ENCODE measurements at places on chromosomes 7 and 10.

DNA sequence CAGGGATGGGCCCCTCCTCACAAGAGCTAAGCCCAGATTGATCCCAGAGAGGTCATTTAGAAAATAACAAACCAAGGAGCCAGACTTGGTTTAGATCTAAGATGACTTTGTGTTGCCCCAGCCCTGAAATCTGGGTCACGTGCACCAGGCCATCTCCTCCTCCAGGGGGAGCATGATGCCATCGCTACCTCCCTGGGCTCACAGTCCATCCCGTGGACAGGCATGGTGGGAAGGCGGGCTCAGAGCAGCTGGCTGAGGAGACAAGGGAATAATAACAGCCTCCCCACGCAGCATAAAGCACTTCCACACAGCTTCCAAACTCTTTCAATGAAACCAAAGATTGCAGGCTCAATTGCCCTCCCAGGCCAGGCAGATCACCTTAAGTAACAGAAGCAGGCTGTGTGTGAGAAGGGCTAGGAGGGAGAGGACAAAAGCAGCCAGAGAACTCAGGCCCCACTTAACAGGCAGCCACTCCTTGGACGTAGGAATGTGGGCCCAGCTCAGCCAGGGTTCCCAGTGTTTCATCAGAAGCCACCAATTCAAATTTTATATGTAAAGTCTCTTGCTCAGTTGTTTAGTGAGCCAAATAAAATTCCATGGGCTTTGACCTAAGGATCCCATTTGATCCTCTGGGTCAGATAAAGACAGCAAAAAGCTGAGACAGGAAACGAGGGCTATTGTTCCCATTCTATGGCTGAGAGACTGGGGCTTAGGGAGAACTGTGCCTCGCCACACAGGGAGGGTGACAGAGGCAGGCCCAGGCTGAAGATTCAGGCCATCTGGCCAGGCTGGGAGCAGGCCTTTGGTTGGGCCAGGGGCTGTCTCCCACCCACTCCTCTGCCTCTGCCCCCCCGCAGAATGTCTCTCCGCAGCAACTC is 100.2 kb downstream of the COL13A1 start:
- DNase-seq, result peak; percentile 29

DNA sequence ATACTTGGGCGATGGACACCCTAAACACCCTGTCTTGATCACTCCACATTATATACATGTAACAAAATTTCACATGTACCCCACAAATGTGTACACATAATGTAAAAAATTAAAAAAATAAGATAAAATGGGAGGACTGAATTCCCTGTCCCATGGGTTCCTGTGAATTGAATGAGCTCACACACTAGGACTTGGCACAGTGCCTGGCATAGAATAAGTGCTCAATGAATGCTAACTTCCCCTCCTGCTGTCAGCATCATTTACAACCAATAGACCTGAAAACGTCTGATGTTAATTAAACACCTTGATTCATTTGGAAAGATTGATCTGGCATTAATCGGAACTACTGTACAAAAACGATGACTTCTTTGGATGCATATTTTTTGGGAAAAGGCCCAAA is 117.3 kb upstream of the ZNF438 start:
- DNase-seq, result no peak

DNA sequence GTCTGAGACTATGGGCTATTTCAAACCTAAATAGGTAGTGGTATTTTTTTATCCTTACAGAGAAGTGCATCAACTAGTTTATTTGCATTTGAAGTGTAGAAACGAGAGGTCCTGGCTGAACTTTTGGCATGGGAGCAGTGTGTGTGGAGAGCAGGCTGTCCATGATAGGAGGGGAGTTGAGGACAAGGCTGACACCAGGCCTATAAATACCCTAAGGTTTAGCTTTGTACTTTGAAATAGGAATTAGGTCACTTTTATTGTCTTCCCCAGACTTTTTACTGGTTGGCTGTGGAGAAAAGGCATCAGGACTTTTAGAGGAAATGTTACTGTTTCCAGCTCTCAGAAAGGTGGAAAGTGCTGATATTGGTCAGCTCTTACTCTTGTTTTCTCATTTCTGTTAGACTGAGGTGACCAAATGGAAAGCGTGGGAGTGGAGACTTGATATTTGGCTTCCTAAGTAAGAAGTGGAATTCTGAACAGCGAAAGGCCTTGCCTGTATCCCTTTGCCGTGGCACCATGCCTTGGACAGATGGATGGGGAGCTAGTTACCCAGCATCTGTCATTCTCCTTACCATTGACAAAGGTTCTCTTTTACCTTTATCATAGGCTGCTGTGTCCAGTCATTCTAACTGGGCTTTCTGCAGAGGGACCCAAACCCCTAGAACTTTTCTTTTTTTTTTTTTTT is 46.0 kb downstream of the GBF1 start:
- no peak for DNase-seq

DNA sequence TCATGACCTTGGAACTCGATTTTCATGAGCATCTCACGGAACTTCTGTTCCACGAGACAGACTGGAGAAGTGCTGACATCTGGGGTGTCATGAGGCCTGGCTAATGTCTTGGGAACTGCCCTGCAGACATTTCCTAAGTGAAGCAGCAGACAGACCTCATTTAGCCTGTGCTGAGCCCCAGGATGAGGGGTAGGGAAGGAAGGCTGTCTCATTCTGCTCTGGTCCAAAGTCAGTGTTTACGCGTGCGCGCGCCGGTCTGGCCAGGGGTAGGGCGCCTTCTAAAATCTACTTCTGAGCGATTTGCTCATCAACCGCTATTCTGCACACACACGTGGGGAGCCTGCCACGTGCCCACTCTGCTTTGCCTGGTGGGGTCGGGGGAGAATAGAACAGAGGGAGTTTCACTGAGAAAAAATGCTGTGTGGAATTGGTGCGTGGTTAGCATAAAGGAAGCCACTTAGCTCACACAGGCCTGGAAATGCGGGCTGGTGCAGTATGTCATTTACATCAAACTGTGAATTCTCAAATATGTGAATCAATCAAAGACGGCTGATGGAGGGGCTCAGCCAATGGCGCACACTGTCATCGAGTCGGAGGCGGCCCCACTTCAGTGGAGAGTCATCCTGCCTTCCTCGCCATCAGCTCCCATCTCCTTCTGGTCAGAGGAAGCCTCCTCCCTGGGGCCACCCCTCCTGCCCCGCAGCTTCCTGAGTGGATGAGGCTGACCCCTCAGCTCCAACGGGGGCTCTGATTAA is 335.1 kb downstream of the ADARB2 start:
- DNase-seq, result no peak

- no peak for DNase-seq
Measured at GRCh38 chr7:148726385-148726784, 27.7 kb downstream of the CUL1 start.

DNA sequence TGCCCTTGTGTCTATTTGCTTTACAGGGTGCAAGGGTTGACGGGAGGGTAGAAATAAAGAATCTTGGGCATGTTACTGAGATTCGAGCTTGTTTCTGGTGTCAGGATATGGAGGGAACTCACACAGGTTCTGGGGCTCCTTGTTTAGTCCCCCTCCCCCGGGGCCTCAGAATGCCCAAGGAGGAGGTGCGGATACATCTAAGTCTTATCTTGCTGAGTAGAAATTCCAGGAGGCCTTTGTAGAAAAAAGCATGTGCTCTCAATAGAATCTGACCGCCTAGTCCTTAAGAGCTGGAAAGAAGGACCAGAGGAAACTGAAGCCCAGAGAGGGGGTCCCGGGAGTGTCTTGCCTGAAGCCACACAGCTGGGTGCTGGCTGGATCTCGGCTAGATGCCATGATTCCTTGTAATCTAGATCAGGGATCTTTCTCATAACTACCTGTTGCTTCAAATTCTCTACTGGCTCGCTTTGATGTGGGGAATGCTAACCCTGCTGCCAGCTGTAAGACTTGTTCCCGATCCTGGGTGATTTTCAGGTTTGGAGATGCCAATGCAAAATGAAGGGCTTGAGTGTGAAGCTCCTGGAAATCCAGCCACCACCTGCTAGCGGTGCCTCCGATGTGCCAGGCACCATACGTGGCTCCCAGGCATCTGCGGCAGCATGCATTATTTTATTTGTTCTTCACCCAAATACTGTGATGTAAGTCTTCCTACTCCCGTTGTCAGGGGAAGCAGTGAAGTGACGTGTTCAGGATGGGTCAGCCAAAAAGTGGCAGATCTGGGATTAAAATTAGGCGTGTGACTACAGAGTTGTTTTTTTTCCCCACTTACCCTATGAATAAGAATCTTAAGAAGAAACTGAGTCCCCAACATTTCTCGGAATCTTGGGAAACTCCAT is 226.0 kb downstream of the TCF7L2 start:
- DNase-seq, result no peak

GRCh38 chr7:100159099-100159623 is 638 bp upstream of the TRAPPC14 start:
- no peak for DNase-seq

DNA sequence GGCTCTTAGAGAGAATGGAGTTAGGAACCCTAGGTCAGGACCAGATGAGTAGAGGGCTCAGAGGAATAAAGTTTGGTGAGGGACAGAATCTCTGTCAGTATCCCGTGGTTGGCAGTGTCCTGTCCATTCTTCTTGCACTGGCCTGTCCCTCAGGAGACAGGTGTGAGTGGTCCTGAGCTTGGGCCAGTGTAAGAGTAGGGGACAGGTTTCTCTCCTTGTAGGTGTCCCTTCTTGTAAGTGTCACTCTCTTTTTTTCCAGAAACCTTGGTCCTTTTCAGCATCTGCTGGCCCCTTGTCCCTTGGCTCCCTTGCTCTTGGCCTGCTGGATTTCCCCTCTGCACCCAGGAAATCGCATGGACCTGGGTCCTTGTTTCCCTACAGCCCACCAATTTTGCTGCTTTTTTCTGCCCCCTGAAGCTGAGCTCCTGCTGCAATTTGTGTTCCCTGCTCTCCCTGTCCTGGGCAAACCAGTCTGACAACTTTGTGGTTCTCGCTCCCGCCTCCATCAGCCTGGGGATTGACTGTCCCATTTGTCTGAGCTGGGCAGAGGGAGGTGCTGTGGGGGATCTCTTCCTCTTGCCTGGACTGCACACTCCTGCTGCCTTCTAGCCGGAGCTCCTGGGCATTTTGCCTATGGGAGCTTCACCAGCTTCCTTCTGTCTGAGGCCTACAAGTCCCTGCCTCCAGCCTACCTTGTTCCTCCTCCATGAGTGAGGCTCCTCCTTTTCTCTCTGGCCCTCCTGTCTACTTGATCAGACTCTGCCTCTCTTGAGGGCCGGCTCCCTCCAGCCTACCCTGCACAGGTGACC is 6.5 kb downstream of the TSPAN14 start:
- DNase-seq, result peak; percentile 91

- DNase-seq, result no peak
Measured at GRCh38 chr7:44162179-44162578, 21.0 kb upstream of the MYL7 start.

DNA sequence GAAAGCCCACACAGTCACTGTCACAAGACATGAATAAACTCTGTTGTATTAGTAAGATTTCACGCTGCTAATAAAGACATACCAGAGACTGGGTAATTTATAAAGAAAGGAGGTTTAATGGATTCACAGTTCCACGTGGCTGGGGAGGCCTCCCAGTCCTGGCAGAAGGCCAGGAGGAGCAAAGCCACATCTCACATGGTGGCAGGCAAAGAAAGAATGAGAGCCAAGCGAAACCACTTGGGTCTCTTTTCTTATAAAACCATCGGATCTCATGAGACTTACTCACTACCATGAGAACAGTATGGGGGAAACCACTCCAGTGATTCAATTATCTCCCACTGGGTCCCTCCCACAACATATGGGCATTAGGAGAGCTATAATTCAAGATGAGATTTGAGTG is 110.2 kb downstream of the ST8SIA6 start:
- no peak for DNase-seq
